KBM-7 (cell line): ENCODE measurements at places on chromosomes 12 and 14.
A peak's percentile ranks its signal among the peaks of the same experiment; 100 is the strongest.

GRCh38 chr12:53480491-53481442 lies 18.5 kb downstream of the MAP3K12 start:
- DNase-seq, result no peak

DNA sequence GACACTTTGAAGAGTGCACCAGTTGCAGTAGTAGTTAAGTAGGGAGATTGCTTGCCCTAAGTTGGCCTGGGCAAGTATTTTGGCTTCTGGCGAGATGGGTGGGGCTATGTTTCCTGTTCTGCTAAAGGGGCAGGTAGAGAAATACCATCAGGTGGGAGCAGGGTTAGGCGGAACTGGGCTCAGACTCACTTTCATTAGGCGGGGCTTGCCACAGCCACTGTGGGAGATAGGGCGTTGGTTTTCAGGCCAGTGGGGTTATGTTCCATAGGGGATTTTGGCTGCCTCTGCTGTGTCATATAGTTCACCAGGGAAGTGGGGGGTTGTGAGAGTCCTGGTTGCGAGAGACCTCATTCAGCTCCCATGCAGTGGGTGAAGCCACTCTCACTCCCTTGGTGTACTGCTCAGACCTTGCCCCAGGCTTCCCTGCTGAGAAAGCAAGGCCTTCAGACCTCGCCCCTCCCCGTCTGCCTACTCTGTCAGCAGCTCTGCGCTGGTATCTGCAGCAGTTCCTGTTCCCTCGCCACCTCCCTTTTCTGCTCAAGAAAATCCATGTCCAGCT lies 43.3 kb downstream of the AEBP2 start:
- peak; percentile 50 for DNase-seq

GRCh38 chr12:46916796-46917419 lies 91.1 kb upstream of the SLC38A4 start:
- DNase-seq, result no peak

DNA sequence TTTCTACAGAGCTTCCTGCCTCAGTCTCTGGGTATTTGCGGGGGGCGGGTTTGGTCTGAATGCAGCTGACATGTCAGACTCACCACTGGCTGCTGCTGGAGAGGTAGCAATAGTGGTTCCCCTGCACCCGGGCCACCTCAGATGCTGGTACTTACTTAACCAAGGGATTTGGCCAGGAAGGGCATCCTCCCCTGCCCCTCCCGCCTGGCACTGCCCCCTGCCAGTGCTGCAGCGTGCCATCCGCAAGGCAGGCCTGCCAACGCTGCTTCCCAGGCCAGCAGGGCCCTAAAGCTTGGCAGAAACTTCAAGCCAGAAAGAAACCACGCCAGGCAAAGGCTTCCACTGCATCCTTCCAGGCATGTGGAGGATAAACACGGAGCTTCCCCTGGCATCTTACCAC lies 22.1 kb downstream of the RAB35 start:
- DNase-seq, result no peak

GRCh38 chr12:41661141-41661765 lies 473.1 kb downstream of the PDZRN4 start:
- DNase-seq, result no peak
